Muscle of leg (tissue), 16 donors: ENCODE measurements at places on chromosomes 6 and 20. TPM values are rescaled to one million over a fixed set of nuclear protein-coding genes. Genes with fewer than 3 reads are reported as not detected.

Gene PTPRK
- polyA plus RNA-seq, result 21.8 TPM

DNA sequence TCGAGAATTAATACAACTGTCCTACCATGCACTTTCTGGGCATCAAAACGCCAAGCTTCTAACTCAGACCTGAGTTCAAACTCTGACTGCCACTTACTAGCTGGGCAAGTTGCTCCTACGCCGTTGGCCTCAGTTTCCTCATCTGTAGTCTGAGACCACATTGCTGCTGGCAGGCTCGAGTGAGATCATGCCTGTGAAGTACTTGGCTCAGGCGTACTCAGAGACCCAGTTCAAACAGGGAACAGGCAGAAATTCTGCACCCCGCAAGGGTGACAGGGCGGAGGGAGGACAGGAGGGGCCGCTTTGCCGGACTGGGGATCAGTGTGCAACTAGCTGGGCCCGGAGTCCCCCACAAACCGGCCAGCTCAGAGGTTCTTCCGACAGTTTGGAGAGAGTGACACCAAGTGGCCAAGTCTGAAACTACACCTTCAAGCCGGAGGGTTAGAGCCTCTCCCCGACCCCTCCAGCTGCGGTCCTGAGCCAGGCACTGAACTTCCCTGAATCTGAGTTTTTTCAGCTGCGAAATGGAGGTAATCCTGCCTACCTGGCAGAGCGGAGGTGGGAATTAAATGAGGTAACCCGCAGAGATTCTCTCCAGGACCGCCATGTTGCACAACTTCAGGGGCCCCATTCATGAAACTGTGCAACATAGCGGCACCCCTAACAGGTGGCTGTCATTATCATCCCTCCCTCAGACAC, 46.0 kb upstream of the PTPN1 start:
- no peaks in the 10 kb centered on the region for H3K27me3 ChIP-seq
- peaks cover 25% of the 10 kb centered on the region for H3K4me1 ChIP-seq

DNA sequence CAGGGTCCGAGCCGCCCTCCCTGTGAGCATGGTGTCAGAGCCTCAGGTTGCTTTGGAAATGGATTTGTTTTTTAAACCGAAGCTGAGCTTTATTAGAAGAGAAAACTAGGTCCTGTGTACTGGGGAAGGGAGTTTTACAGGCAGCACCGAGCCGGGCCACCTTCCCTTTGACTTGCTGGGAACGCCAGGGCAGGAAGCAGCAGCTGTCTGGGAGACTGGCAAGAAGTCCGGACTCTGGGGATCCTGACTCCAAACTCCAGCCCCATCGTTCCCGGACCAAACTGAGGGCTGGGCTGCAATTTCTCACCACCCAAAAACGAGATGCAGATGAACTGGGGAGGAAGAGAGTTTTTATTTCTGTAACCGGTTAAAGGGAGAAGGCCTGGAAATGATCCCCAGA, 214.9 kb upstream of the KCNG1 start:
- no peak overlapping the region for H3K27ac ChIP-seq
- H3K27me3 ChIP-seq, result peaks cover under 1% of the 10 kb centered on the region
- H3K4me3 ChIP-seq, result no peak overlapping the region
- H3K36me3 ChIP-seq, result no peaks in the 10 kb centered on the region
- peak; percentile 80 for DNase-seq

DNA sequence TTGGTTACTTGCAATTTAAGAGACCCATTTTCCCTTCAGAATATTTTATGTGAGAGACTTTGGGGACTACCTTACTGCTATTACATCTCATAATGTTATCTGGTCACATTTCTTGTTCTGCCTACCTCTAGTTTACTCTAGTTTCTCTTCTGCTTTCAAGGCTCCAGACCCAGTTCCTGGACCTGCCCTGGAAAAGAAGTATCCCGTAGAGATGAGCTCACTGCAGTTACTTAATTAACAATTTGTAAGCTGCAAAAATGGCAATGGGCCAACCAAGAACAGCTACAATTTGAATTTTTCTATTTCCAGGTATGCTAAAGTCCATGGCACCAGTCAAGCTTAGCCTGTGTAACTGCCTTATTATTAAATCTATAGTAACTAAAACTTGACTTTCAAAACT, 25.0 kb downstream of the TAB2 start:
- H3K36me3 ChIP-seq, result peaks cover 3% of the 10 kb centered on the region
- H3K4me1 ChIP-seq, result no peaks in the 10 kb centered on the region
- no peak for DNase-seq
- H3K27me3 ChIP-seq, result no peaks in the 10 kb centered on the region

Gene NKX2-2
- polyA plus RNA-seq, result 0.15 TPM

GRCh38 chr6:10528158-10528981, 7.2 kb downstream of the GCNT2 start:
- H3K4me1 ChIP-seq, result no peaks in the 10 kb centered on the region
- no peaks in the 10 kb centered on the region for H3K27me3 ChIP-seq
- DNase-seq, result no peak
- H3K4me3 ChIP-seq, result peak overlapping the region; percentile 22

GRCh38 chr6:133764754-133765208, 124.1 kb upstream of the TCF21 start:
- no peaks in the 10 kb centered on the region for H3K36me3 ChIP-seq
- no peaks in the 10 kb centered on the region for H3K4me1 ChIP-seq

DNA sequence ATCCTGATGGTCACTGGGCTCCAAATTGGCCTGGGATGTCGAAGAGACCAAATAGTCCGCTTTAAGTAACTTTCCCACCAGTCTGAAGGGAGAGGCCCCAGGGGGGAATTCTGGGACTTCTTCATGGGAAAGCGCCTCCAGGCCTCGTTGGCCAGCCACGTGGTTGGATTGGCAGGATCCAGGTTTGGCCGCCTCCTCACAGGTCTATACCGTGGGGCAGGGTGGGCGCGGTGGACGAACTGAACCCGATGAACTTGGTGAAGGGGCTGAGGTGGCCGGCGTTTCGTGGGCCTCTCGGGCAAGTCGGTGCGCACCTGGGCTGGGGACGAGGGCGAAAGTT, 297 bp downstream of the POM121L2 start:
- H3K36me3 ChIP-seq, result no peaks in the 10 kb centered on the region
- no peak for DNase-seq
- no peak overlapping the region for H3K27ac ChIP-seq
- peaks cover 41% of the 10 kb centered on the region for H3K27me3 ChIP-seq
